ENCODE measurements at places on chromosomes 11 and 22.

DNA sequence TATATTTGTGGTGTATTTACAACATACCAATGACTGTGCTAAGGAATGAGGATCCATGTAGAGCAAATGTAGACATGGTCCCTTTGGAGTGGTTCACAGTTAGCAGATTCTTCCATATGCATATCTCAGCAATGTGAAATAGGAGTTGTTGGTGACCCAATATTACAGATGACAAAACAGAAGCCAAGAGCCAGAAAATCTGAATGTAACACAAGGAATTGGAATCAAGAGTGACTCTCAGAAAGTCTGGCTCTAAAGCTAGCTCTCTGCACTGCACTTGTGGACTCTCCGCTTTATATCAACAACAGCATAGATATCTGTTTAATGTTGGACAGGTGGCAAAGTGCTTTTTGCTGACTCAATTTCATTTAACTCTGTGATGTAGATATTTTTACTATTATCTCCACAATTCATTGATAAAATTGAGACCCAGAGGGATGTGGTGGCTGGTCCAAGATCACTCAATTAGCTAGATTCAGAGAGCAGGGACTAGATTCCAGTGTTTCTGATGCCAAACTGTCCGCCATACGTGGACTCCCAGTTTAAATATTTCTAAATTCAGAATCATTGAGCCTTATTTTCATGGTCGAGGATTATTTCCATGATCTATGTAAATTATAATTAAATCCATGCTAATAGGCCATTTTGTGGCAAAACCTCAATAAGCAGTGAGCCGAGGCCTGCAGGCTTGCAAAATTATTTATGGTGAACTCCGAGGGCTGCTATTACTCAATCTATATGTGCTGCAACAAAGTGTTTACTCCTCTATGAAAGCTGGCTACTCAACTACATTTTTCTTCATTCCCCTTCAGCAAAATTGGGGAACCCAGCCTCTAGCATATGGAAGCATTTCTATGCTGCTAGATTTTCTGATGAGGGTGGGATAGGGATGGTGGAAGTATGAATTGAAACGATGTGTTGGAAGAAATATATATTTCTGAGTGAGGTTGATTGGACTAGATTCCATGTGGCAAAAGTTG lies 21.1 kb upstream of the TENM4 start:
- DNase-seq: no peak

GRCh38 chr11:86035164-86035563 lies 33.7 kb downstream of the PICALM start:
- DNase-seq: no peak

DNA sequence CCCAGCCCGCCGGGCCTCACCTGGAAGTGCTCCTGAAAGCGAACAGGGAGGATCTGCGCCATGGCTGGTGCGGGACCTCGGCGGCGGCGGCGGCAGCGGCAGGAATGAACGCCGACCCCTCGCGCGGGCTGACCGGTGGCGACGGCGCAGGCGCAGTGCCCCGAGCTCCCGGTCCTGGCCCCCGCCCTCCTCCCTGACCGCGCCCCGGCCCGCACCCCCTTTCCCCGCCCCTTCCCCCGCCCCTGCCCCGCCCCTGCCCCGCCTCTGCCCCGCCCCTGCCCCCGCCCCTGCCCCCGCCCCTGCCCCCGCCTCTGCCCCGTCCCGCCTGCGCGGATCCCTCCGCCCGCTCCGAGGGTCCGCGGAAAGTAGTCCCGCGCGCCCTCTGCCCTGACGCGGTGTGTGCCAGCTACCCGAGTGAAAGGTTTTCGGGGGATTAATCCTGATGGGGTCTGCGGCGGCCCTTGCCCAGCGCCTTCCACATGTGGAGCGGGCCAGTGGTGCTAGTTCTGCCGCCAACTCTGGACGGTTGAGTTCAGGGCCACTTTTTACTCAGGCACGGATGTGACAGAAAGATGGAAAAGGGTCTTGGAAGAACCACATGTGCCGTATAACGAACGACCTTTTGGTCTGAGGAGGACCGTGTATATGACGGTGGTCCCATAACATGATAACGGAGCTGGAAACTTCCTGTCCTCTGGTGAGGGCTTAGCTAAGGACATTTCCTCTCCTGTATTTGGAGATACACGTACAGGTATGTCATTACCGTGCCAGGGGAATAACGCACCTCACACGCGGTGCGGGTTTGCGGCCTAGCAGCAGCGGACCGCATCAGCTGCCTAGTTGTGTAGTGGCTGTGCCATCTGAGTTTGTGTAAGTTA lies at the start of gene CLTCL1:
CLTCL1 (minus strand) TSS at position 140 of the 878 bp plus-strand sequence; CDS start at position 62, 78 bp downstream.
- DNase-seq: peak; percentile 92

GRCh38 chr11:75946531-75947530 lies 131.8 kb downstream of the UVRAG start:
- DNase-seq: no peak

- DNase-seq: no peak
These were observed at the start of gene THY1 for GRCh38 chr11:119422809-119423508. THY1 (minus strand) TSS chr11:119423172; CDS start chr11:119420905, 2,267 bp downstream.

DNA sequence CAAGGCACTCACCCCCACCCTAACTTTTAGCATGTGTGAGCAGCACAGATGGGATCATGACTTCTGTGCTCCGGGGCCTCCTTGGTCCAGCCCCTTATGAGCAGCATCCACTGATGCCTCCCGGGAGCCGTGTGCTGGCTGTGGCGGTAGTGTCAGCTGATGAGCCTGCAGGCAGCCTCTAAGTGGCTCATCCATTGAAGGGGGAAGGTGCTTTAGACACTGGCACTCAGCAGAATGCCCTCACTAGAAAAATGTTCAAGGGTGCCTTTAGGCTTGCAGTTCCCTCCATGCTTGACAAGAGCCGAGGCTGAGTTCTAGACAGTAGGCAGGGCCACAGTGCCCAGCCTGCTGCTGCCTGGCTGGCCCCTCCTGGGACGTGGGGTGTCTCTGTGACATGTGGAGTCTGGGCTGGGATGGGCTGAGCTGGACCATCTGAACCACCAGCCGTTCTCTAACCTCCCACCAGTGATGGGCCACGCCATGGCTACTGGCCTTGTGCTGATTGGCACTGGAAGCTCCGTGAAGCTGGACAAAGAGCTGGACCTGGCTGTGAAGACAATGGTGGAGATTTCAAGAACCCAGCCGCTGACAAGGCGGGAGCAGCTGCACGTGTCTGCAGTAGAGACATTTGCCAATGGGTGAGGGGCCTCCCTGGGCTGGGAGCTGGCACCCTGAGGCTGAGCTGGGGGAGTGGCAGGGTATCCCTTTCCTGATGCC lies 5.8 kb downstream of the TTC38 start:
- no peak for DNase-seq

DNA sequence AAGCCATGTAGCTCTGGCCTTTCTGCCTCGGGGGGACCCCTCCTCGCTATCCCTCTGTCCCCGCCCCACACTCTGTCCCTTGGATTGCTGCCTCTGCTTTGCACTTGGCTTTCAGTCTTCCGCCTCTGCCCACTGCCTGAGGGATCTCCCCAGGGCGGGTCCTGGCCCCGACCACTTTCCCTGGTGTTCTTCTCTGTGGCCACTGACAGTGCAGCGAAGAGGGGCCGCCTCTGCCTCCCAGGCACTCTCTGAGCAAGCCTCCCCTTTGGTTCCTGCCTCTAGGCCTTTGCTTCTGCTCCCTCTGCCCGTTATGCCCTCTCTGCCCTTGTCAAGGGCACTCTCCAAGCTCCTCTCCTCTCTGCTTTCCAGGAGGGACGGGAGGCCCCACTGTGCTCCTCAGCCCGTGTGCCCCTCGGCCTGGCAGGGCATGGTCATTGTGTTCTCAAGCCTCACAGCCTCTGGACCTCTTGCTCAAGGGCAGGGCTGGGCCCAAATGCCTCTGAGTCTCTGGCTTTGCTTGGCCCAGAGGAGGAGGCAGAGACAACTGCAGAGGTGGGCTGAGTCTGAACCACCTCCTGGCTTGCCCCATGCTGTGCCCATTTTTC lies 5.5 kb upstream of the MPPED1 start:
- DNase-seq: peak; percentile 16

DNA sequence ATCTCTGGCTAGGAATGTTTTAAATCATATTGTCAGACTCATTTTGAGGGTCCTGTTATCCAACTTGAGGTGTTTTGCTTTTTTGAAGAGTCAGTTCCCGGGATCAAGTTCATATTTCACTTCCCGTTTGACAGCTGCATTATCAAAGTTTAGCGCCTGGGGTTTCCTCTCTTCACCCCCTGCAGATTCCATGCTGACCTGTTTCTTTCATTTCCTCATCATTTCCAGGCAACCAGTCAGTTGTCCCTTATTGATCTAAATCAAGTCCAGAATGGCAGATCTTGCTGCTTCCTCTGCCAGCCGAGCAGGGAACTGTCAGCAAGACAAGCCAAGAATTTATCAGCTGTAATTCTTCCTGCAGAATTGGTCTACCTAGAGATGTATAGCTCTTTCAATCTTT lies 197.6 kb upstream of the SYN3 start:
- DNase-seq: no peak

GRCh38 chr11:94450048-94450447 lies 43.6 kb downstream of the MRE11 start:
- DNase-seq: no peak

DNA sequence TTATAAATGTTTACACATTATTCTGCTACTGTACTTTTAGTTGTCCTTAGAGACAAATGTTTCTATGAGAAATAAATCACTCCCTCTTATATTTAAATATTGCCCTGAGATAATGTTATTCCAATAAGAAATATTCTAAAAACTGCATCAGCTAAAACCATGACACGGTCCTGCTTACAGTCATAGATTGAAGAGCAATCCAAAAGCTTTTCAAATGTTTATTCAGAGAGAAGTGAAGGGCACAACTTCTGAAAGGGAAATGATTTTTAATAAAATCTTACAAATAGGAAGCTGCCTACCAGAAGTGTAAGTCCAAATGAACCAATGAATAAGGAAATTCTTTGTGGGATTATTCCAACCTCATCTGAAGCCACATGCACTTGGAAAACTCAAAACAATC lies 49.2 kb downstream of the STK33 start:
- DNase-seq: no peak

DNA sequence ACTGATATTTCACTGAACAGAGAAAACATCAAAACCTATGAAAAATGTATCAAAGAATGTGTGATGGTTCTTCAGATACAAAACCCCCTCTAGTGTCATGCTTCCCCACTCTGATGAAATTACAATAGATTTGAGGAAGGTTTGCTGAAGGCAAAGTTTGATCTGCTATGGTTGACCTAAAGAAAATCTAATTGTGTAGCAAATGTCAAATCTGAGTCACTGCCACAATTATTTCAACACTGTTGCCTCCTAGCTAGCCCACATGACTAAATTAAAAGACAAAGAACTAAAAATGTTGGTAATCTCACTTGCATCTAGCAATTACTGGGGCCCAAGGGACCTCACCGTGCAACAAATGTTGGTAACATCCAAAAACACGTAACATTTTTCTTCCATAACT lies 728.0 kb downstream of the DLG2 start:
- DNase-seq: no peak

DNA sequence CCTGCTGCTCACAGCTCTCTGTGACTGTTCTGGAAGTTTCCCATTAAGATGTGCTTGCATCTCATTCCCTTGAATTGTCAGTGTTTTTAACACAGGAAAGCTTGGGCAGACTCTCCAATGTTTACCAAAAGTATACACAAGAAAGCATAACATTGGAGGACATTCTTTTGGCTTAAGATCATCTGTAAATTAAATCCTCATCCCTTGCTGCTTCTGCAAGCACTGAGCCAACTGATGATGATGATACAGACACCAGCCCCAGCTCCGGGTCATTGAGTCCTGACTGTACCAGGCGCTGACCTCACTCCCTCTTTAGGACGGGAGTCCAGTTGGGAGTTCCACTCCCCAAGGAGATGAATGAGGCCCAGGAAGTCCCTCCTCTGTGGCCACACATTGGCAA lies 23.8 kb downstream of the CD82 start:
- DNase-seq: no peak

All from left ventricle myocardium superior (tissue), 1 donor.